SW 1271 (cell line): ENCODE measurements at places on chromosomes 5 and 9.

DNA sequence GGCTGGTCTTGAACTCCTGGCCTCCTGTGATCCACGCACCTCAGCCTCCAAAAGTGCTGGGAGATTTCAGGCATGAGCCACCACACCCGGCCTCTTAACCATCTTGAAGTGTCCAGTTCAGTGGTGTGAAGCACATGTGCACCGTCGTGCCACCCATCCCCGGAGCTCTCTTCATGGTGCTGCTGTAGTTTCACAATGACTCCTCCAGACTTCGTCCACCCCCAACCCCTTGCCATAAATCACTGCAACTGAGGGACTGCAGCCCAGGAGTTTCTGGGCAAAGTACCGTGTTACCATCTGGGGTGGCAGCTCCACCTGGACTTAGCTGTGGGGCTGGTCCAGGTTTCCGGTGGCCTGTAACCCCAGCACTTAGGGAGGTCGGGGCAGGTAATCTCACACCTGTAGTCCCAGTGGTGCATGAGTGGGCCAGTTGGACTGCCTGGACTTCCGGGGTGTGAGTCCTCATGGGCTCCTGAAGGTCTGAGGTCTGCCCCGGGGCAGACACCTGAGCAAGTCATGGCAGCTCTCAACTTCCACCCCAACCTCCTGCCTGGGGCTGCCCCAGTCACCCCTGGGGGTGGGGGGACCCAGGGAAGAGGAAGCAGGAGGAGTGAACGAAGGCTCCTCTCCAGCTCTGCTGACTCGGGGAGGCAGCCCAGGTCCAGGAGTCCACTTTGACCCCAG lies 6.6 kb upstream of the N4BP3 start:
- no peak for DNase-seq

- DNase-seq = no peak
Observed at GRCh38 chr5:90446961-90447360, 27.6 kb downstream of the MBLAC2 start.

DNA sequence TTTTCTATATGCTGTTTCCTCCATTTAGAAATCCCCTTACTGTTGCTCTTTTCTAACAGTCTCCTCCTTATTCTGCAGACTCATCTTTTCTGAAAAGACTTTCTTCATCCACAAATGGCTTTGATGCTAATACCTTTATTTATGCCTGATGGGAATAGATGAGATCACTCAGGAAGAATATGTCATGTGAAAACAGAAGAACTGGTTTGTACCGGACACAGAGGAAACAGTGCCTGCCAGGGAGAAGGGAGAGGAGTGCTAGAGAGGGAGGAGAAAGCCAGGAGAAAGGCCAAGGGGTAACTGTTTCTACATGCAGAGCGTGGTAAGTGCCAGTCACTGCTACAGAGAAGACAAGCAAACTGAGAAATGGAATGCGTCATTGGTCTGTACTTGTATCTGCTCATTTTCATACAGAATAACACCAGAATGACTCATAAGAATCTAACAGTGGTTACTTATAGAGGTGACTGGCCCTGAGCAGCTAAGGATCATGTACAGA lies 45.9 kb upstream of the PJA2 start:
- peak; percentile 20 for DNase-seq

DNA sequence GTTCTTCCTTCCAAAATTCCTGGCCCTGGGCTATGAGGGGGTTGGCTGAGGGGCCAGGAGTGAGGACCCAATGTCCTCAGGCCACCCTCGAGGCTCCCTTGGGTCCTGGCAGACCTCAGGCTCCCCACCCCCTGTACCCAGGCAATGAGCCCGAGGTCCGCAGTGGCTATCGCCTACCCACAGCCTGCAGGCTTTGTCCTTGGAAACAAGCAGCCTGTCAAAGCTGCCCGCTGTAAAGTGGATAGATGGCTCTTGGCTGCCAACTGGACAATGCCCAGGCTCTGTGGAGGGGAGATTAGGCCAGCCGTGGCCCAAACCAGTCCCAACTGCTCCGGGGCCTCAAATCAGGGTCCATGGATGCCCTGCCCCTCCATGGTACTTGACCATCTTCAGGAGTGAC lies 2.2 kb upstream of the ADGRD2 start:
- DNase-seq = no peak

DNA sequence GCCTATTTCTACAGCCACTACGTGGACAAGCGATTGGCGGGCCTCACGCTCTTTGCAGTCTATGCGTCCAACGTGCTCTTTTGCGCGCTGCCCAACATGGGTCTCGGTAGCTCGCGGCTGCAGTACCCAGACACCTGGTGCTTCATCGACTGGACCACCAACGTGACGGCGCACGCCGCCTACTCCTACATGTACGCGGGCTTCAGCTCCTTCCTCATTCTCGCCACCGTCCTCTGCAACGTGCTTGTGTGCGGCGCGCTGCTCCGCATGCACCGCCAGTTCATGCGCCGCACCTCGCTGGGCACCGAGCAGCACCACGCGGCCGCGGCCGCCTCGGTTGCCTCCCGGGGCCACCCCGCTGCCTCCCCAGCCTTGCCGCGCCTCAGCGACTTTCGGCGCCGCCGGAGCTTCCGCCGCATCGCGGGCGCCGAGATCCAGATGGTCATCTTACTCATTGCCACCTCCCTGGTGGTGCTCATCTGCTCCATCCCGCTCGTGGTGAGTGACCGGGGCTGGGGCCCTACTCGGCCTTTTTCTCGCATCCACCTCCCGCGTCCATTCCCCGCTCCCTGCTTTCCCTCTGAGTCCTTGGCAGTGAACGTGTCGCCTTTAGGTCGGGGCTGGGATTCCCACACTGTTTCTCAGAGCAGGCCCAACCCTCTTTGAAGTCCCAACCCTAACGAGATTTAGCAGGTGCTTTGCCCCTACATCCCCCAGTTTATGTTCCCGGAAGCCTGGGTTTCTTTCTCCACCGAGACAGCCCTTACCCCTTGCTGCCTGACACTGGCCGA lies 1.8 kb downstream of the PTGER4 start:
- DNase-seq = no peak

DNA sequence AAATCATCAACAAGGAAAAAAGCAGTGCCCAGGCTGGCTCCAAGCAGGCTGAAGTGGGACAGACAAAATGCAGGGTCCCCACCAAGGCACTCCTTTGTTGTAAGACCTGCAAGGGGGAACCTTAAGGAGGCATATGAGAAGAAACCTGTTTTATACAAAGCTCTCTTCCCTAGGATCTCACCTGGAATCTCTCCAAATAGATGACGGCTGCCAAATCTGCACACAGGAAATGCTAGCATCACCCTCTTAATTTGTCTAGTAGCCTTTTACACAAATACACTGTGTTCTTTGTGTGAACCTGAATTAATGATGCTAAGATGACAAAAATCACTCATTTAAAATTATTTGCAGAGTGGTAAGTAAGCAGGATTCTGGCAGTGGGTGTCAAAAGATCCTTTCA lies 280.2 kb downstream of the SPOCK1 start:
- DNase-seq = no peak

GRCh38 chr5:74044936-74045335 lies 418.9 kb downstream of the ARHGEF28 start:
- no peak for DNase-seq

- DNase-seq = no peak
Observed at GRCh38 chr9:9631284-9631683, 981.5 kb downstream of the PTPRD start.

DNA sequence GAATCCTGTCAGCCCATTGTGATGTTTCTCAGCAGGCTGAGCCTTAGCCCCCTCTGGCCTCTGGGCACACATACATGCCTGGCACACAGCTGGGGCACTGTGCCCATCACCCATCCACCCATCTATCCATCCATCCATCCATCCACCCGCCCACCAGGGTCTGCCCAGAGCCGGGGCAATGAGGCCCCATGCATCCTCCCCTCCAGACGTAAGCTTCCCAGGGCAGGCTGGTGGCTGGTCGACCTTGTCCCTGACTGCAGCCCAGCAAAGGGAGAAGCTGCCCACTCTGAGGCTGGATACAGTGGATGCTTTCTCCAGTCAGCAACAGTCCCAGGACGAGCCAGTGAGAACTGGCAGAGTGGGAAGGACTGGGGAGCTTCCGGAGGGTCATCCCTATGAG lies 21.1 kb upstream of the SLC25A51 start:
- no peak for DNase-seq

GRCh38 chr5:170361116-170361515 lies 28.1 kb downstream of the KCNMB1 start:
- no peak for DNase-seq

DNA sequence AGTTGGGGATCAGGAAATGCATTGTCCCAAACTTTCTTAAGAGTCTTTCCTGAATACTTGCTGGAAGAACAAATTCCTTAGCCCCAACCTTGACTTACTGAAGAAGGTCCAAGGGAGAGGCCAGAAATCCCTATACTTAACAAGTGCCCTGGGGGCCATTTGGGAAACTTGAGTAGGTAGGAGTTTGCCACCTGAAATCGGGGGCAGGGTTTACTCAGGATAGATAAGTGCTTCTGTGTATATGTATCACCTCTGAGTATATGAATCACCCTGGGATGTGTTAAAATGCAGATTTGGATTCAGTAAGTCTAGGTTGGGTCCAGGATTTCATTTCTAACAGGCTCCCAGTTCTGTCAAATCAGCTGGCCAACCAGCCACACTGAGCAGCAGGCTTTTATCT lies 47.9 kb upstream of the MYO10 start:
- DNase-seq = no peak

GRCh38 chr5:94853120-94853519 lies 234.7 kb downstream of the SLF1 start:
- DNase-seq = no peak

DNA sequence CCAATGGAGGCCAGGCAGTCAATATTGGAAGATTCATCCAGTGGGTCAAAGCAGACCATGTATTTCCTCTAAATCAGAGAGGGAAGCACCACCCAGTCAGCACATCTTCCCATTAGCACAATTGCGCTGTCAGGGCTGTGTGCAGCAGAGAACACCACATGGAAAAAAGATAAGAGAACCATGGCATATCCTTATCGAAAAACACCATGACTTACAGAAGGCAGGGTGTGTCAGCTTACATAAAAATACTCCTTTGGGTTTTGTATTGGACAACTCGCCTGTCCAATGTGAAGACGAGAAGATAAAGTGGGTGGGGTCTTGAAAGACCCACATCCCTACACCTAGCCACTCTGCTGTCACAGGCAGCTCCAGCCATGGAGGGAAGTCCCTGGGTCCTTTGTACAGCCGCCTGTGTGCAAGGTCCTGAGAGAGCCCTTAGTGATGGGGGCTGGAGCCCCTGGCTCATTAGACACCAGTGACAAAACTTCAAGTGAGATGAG lies 71.9 kb upstream of the SPATA31E1 start:
- no peak for DNase-seq

GRCh38 chr5:79955356-79955895 lies 35.6 kb downstream of the MTX3 start:
- no peak for DNase-seq

DNA sequence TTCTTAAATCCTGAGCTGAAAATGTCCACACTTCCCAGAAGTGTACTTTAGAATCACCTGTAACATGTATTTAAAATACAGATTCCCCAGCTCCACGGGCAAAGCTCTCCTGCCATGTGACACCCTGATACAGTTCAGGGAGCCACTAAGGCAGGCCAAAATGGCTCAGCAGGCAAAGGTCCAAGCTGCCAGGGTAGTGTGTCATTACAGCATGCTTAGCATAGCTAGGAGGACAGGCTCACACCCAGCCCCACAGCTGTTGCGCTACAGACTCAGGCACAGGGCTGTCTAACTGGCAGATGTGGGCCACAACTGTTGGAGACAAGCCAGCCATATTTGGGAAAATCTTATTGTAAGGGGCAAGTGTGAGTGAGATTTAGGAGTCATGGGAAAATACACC lies 73.0 kb downstream of the C9orf85 start:
- DNase-seq = peak; percentile 10

GRCh38 chr5:11496137-11496719 lies 408.0 kb downstream of the CTNND2 start:
- DNase-seq = no peak

DNA sequence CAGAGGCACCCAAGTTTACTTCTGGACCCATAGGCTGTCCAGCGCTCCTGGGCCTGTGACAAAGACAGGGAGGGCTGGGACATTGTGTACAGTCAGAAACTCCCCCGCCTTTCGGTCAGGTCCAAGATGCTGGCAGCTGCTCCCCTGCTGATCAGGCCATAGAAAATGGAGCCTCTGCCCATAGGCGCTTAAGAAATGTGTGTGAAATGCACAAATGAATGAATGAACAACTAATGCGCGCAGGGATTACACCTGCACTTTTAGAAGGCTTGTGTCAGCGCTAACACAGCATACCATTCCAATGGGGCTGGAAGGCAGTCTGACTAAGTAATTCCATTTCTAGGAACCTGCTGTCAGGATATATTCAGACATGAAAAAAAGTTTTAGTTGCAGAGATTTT lies 16.3 kb downstream of the PTPN3 start:
- DNase-seq = no peak

GRCh38 chr5:53369681-53370080 lies 110.7 kb upstream of the FST start:
- no peak for DNase-seq

GRCh38 chr9:108188482-108188881 lies 667.3 kb downstream of the ACTL7B start:
- no peak for DNase-seq

DNA sequence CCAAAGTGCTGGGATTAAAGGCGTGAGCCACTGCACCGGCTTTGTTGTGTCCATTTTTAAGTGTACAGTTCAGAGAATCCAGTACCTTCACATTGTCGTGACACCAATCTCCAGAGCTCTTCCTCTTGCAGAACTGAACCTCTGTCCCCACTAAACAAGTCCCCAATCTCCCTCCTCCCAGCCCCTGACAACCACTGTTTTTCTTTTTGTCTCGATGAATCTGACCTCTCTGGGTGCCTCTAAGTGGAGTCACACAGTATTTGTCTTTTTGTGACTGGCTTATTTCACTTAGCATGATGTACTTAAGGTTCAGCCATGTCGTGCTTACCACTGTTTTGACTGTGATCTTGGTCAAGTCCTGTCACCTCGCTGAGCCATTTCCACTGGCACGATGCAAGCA lies 1.6 kb downstream of the WDR38 start:
- DNase-seq = no peak

- DNase-seq = no peak
Observed at GRCh38 chr5:142703153-142703552, 17.3 kb upstream of the FGF1 start.

DNA sequence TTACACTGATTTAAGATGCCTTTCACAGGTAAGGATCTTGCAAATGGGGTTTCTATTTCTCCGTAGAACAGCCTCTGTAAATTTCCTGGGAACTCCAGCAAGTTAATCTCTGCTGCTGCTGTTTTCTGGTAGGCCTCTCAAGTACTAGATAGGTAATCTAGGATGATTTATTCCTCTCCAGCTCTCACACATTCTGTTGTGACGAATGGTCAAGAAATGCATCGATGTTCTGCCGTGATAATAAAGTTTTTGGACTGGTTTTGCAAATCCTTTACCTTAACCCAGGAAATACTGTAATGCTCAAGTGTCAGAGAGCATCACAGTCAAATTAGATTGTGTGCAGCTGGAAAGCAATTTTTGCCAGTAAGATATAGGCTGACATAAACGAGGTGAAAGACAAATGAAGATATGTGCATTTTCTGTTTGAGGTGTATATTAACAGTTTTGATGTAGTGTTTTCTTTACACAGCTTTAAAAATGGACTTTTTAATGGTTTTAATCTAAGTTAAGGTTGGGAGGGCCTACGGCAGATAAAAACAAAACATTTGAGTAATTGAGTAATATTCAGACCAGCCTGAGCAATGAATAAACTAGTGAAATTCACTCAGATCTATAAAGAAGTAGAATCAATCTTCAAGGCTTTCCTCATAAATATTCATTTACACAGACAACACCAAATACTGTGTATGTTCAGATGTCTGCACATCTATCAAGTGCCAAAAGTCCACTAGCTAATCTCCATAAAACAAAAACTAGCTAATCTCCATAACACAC lies 300.6 kb upstream of the EDIL3 start:
- DNase-seq = no peak
